T-helper 22 cell (primary cell): ENCODE measurements at places on chromosomes 12 and 14.

DNA sequence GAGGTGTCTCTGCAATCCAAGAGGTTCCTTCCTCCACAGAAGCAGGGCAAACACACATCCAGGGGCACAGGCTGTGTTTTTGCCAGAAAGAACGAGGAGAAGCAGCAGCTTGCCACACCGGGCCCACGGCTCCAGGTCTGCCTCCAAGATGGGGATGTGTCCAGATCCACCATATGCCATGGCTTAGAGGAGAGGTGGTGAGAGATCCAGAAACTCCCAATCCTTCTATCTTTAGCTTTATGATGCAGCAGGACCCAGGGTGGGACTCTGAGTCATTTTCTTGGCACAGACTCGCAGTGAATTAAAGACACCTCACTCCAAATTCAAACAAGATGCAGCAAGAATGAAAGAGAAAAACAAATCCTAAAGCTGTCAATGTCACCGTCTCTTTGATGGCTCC is 481.4 kb upstream of the TMEM132C start:
- DNase-seq: no peak

- no peak for DNase-seq
Measured at GRCh38 chr12:611721-612120, 51.5 kb downstream of the NINJ2 start.

GRCh38 chr12:93585247-93585646 is 12.8 kb downstream of the SOCS2 start:
- no peak for DNase-seq

DNA sequence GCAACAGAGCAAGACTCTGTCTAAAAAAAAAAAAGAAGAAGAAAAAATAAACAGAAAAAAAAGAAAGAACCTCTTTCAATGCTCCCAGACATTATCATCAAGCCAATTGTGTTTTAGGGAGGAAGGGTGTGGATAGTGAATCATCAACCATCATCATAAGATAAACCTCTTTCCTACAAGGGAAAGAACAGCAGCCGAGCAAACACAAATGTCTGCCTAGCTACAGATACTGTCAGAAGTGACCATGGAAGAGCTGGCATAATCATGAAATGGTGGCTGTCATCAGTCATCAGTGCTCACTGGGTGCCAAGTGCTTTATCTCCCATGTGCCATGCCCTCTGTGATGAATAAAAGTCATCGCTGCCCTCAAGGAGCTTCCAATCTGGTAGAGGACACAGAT is 46.6 kb downstream of the SLC17A8 start:
- no peak for DNase-seq

DNA sequence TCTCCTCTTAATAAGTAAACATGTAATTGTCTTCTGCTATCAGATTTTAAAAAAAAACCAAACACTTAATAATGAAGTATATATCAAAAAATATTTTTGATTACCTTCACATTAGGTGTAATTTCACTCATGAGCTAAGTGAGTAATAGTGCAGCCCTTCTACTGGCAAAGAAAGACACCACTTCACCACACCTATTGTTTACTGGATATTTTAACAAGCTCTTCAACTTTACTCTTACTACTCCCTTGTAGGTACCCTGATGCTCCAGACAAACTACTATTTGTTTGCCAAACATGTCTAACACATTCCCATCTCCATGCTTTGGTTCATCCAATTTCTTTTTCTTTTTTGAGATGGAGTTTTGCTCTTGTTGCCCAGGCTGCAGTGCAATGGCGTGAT is 36.9 kb upstream of the WDR89 start:
- no peak for DNase-seq

DNA sequence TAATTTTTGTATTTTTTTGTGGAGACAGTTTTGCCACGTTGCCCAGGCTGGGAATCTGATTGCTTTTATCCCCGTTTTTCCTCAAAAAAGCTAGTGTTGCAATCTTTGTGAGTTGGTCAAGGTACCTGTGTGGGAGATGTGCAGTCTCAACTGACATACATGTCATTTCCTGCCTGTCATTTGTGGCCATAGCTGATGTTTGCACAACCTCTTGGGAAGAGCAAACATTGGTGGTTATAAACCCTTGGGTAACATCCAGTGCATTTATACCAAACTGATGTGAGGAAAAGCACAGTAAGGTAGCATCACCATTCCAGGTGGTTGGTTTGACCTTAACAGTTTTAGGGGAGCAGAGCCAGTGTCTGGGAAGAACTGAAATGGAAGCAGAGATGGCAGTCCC is 54.7 kb downstream of the ATG14 start:
- no peak for DNase-seq

DNA sequence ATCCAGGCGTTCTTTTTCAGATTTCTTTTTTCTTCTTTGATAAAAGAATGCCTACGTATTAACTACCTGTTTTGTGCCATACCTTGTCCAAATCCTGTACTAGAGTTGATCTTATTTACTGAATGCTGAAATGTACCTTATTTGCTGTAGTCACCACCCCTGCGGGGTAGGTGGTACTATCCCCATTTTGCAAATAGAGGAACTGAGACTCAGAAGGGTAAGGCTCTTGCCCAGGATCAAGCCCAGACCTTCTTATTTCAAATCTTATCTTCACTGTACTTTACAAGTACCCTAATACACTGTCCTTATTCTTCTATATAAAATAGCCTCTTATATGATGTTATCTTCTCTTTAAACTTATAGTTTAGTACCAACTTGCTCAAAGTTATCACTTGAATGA is 206.5 kb downstream of the SLC41A2 start:
- no peak for DNase-seq

- no peak for DNase-seq
Measured at GRCh38 chr14:34012978-34013720, 62.3 kb upstream of the EGLN3 start.

DNA sequence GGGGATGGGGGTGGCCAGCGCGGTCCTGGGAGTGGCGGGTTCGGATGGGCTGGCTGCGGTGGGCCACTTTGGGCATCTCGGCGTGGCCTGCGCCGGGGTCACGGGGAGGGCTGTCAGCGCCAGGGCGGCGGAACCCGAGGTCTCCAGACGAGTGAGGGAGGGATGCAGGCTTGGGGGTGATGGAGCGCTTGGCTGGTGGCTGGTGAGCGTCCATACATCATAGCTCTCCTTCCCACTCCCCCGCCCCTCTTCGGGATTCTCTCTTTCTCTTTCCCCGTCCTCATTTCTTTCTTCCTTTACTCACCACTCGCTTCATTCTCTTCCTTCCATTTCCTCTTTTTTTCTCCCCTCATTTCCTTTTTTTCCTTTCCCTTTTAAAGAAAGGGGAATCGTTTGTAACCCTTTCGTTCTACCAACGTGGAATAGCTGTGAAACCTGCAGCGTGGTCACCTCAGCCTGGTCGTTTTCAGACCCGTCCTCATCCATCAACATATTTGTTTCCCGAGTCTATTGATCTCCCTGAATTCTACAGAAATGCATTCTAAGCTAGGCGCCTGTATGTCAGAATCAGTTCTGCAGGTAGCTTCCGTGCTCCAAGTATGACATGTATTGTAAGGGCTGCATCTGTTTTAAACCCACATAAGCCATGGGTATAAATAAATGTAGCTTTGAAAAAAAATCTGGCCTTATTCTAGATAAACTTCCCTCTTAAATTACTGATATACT is 260.3 kb upstream of the E2F7 start:
- DNase-seq: no peak

- no peak for DNase-seq
Measured at GRCh38 chr12:90630006-90630405, 325.0 kb downstream of the CCER1 start.

GRCh38 chr12:78293059-78293686 is 462.5 kb downstream of the NAV3 start:
- no peak for DNase-seq

DNA sequence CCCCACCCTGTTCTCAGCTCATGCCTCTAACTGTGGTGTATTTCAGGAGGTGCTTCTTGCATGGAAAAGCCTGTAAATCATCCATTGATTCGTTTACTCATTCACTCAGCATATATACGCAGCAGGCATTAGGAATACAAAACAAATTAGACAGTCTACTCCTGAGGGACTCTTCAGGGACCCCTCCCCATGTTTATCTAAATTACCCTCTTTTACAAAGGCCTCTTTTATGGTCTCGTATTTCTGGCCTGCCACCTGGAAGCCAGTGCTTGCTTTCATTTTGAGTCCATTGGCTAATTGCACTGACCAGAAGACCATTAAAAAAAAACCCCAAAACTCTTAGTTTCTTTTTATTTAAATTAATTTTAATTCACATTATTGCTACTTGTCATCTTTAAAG is 134.4 kb downstream of the DACT1 start:
- DNase-seq: no peak

- no peak for DNase-seq
Measured at GRCh38 chr12:87217491-87217890, 811.7 kb downstream of the C12orf50 start.

DNA sequence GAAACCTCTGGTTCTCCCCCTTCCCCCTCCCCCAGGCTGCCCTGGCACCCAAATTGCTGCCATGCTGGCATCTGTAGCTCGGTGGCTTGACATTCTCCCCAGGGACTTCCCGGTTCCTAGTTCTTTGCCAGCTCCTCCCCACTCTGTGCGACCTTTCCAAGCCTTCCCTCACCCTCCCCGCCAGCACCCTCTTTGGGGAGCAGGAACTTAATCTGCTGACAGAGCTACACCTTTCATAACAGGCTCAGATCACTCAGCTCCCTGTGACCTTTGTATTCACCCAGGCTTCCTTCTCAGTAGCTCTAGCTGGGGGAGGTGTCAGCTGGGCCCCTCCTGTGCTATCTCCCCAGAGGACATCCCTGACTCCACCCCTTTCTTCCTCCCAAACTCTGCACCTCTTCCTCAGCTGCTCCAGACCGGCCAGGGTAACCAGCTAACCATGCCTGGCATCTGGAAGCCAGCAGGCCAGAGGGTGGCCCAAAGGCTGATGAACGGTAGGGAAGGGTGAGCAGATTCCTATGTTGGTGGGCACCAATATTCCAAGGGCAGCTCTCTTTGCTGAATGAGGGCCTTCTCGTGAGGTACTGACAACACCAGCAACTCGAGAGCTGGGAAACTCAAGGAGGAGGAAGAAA is 1.8 kb upstream of the COX14 start:
- DNase-seq: no peak

GRCh38 chr12:110354172-110354780 is 49.2 kb downstream of the ANAPC7 start:
- no peak for DNase-seq

GRCh38 chr12:54941659-54942058 is 42.9 kb downstream of the TESPA1 start:
- DNase-seq: no peak

GRCh38 chr14:85315733-85316290 is 214.1 kb upstream of the FLRT2 start:
- DNase-seq: no peak

- DNase-seq: no peak
Measured at GRCh38 chr12:132125736-132126135, 18.4 kb downstream of the DDX51 start.

GRCh38 chr12:69931569-69931968 is 106.5 kb downstream of the MYRFL start:
- no peak for DNase-seq

DNA sequence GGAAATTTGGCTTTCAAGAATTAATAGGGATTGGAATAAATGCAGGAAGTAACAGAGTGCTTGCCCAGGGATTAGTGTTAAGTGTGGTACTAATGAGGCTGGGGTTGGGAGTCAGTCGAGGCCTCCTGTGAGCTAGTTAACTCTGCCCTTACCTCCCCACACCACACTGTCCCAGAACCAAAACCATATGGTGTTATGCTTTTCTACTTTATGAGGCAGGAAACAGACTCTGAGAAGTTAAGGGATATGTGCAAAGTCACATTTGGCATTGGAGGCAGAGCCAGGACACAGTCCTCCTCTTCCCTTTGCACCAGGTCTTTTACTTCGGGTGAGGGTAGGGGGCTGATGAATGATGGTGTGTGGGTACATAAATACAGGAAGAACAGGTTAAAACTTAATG is 41.9 kb downstream of the PELI2 start:
- DNase-seq: no peak

DNA sequence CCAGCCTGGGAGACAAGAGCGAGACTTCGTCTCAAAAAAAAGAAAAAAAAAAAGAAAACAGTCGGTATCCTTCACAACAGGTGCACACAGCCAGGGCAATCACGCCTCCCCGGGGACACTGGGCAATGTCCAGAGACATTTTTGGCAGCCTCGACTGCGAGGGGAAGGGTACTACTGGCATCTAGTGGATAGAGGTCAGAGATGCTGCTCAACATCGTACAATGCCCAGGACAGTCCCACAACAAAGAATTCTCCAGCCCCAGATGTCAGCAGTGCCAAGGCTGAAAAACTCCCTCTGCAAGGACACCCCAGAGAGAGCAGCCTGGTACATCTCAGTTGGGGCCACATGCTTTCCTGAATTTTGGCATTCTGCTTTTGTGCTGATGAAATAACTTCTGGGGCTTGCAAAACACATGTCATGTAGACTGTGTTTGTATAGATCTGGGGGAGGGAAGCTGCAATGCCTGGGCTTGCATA is 21.5 kb downstream of the ALDH2 start:
- DNase-seq: no peak

DNA sequence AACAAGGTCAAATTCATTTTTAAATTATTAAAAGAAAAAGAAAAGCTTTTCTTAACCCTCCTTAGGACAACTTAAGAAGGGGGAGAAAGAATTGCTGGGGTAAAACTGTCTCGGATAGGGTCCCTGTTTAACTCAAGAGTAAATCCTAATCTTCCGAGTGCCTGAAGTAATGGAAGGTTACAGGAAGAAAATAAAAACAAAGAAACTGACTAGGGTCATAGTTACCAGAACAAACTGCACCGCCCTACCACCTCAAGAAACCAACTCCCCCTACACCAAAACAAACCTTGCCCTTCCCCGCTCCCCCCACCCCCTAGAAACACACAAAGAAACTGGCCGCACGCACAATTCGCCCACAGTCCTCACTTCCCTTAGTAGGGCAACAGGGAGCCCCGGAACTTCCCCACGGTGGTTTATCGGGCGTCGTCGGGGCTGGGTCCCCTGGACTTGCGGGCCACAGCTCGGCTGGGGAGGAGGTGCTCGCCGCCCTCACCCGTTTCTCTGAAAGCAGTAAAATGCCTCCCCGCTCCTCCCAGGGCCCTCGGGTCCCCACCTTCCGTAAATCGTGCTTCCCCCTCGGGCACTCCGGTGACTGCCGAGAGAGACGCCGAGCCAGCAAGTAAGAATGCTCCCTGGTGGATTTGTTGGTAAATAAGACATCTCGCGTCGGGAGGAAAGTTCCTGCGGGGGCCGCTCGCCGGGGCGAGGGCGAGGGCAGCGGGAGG is 2.4 kb downstream of the SINHCAF start:
- DNase-seq: peak; percentile 36

DNA sequence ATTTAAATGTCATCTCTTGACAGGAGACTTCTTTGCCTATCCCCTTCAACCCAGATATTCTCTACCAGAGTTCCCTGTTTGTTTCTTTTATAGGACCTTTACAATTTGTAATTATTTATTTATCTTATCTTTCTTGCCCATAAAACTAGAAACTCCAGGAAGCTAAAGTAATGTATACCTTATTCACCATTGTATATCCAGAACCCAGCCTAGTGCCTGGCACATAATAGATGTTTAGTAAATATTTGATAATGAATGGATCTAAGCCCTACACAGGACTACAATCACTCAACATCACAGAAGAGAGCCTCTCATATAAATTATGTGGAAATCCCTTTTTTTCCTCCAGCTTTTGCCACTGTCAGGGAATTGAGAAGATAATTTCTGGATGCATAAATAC is 125.6 kb upstream of the CNOT2 start:
- DNase-seq: no peak

- DNase-seq: no peak
Measured at GRCh38 chr12:79422060-79422812, 268.5 kb downstream of the PAWR start.
